ENCODE measurements at places on chromosomes 6 and 20.

- DNase-seq: no peak
Measured at GRCh38 chr20:63520934-63521601, 503 bp downstream of the PPDPF start.

GRCh38 chr6:70693887-70694286 is 26.2 kb downstream of the SMAP1 start:
- DNase-seq: no peak

DNA sequence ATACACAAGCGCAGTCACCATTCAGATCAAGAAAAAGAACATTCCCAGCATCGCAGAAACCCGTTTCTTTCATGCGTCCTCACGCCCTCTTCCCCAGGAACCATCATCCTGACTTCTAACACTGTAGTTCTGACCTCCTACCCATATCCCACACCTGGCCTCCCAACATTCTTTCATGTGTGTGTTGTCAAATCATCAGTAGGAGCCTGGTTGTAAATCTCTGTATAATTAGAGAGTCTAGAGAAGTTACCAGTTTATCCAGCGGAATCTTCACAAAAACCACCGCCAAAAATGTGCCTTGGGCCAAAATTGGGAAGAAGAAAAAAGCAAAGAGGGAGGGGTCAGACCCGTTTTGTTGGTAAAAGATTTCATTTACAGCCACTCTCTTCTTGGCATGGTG is 91.6 kb downstream of the RTN4IP1 start:
- DNase-seq: no peak

DNA sequence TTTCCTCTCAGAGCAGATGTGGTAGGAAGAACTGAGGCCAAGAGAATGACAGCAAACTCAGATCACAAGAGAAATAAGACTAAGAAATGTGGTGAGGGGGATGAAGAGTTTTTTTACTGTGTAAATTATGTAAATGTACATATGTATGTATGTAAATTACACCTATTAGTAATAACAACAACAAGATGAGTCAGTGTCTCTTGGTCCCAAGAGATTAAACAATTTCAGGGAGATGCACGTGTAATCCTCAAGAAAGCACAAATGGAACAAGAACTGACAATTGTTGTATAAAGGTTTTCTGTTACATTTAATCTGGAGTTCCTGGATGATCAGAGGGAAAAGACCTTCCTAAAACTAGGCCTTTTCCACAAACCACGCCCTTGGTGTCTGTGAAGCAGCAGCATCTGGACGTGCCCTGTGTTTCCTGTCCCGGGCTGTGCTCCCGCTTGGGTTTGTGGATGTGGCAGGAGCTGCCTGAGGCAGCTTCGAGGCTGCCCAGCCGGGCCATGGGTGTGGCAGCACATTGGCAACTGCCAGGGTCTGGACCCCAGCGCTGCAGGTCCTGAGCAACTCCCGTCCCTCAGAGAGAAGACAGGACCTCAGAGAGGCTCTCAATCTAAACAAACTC is 994 bp downstream of the CLDN20 start:
- no peak for DNase-seq

GRCh38 chr6:18492972-18493371 is 105.8 kb downstream of the RNF144B start:
- DNase-seq: no peak

GRCh38 chr6:43776799-43777776 is 7.1 kb downstream of the VEGFA start:
- no peak for DNase-seq

DNA sequence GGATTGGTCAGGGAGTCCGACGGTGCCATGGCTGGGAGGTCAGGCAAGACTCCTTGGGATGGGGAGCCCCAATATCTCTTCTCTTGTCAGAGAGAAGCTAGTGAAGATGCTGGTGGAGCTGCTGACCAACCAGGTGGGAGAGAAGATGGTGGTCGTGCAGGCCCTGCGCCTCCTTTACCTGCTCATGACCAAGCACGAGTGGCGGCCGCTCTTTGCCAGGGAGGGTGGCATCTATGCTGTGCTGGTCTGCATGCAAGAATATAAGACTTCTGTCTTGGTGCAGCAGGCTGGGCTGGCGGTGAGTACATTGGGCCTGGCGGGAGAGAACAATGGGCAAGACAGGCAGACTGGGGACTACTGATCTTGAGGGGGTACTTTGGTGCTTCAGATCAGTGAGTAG is 10.9 kb downstream of the CUL9 start:
- DNase-seq: no peak

GRCh38 chr6:87976616-87977015 is 71.0 kb upstream of the SPACA1 start:
- DNase-seq: no peak

- no peak for DNase-seq
Measured at GRCh38 chr6:108027594-108027993, 46.9 kb downstream of the OSTM1 start.

GRCh38 chr6:147384737-147385710 is 123.5 kb upstream of the SAMD5 start:
- no peak for DNase-seq

- DNase-seq: no peak
Measured at GRCh38 chr6:97145691-97146090, 137.3 kb downstream of the MMS22L start.

GRCh38 chr20:51720384-51720783 is 47.8 kb downstream of the ATP9A start:
- no peak for DNase-seq

DNA sequence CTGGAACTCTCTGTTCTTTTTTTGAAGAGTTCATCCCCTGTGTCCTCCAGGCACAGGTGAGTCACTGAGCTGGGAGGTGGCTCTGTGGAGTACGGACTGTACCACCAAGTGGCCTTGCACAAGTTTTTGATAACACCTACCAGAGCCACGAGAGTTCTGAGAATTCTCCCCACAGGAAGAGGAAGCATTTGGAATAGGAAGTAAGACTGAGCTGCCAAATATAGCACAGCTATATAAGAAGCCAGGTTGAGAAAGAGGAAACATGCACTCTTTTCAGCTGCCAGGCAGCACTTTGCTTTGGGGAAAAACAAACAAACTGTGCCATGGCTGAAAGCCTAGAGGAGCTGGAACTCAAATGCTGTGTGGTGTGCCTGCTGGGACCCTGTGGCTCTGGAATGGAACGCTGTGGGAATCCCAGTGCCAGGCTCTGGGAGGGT is 70.8 kb upstream of the RIPOR2 start:
- peak; percentile 14 for DNase-seq

GRCh38 chr6:53433261-53433950 is 84.7 kb upstream of the ELOVL5 start:
- DNase-seq: no peak

DNA sequence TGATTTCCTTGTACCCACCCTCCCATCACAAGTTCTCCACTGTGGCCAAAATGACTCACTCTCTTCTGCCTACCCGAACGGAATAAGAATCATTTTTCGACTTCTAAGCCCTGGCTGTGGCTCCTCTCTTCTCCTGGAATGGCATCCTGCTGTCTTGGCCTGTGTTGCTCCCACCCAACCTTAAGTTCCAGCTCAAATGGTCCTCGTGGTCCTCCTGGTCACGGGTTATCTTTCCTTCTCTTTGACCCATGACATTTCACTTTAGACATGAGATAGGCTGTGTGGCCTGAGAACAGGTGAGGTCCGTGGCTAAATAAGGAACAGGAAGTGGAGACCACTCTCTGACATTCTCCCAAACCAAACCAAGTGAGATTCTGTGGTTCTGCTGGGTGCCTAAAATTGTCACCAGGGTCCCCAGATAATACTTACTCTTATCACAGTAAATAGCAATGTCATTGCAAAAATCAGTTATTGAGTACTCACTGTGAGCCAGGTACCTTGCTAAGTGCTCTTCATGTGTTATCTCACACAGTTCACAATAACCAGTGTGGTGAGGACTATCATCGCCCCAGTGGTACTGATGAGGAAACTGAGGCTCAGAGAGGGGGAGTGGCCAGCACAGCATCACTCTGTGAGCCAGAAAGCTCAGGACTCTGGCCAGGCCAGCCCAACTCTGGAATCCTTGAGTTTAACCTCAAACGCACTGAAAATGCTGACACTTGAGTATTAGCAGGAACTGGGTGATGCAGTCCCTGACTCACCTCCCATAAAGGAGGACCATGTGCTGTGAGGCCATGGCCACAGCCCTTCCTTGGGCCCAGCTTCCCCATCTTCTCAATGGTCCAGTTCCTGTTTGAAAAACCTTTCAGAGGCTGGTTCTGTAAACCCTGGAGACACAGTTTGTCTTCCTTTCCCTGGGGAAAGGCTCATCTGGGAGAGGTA is 74.8 kb upstream of the SIRPA start:
- DNase-seq: no peak

- DNase-seq: no peak
Measured at GRCh38 chr6:42047790-42048405, 2.4 kb upstream of the TAF8 start.

DNA sequence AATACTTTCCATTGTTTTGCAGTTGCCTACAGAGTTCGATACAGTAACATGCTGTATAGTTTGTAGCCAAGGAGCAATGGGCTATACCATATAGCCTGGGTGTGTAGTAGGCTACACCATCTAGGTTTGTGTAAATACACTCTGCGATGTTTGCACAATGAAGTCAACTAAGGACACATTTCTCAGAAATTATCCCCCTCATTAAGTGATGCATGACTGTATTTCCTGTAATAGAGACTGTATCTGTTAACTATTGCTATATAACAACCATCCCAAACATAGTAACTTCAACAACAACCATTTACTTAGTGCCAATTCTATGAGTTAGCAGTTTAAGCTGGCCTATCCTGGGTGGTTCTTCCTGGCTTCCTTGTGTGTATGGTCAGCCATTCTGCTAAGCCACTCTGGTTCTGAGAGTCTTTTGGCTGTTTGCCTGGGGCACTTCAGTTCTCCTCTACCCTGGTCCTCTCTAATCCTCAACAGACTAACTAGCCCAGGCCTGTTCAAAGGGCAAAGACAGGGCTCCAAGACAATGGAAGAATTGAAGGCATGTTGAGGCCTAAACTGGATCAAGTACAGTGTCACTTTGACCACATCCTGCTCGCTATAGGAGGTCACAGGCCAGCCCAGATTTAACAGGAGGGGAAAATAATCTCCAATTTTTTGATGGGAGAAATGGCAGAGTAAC is 124.0 kb downstream of the PLCB1 start:
- no peak for DNase-seq

- no peak for DNase-seq
Measured at GRCh38 chr6:47851091-47851490, 69.3 kb downstream of the OPN5 start.

- DNase-seq: no peak
Measured at GRCh38 chr6:107079429-107079828, 35.9 kb downstream of the BEND3 start.

DNA sequence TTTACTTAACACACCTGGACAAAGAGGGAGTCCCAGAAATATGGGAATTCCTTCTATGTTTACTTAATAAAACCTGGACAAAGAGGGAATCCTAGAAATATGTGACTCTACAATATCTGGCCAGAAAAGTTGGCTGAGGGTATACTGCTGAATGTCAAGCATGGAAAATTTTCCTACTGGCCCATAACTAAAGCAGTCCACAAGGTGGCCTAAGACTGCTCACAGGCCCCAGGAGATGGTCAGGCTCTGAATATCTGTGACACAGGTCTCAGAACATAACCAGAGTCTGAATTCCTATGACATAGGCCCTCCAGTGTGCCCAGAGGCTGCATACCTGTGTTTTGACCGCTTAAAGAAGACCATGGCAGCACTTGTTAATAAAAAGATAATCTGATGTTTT is 578.2 kb upstream of the NRSN1 start:
- no peak for DNase-seq

DNA sequence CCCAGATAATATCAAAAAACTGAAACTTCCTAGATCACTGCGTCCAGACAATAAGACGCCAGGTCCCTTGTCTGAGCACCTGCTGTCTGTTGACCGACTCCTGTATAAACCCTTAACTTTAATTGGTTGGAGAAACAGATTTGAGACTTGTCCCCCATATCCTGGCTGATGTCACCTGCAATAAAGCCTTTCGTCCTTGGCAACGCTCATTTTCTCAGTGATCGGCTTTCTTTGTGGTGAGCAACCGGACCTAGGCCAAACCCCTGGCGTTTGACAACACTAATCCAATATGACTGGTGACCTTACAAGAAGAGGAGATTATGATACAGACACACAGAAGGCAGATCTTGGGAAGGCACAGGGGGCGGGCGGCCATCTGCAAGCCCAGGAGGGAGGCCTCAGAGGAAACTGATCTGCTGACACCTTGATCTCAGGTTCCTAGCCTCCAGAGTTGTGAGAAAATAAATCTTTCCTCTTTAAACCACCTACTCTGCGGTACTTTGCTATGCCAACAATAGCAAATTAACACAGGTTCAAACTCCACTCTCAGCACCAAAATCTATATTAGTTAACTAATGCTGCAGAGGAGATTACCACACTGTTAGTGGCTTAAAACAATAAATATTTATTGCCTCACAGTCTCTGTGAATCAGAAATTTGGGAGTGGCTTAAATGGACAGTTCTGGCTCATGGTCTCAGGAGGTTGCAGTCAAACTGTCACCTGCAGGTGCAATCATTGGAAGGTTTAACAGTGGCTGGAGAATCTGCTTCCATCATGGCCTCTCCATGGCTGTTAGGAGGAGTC is 178.7 kb downstream of the OTOR start:
- no peak for DNase-seq

GRCh38 chr20:17491488-17491887 is 39.7 kb downstream of the BFSP1 start:
- no peak for DNase-seq

DNA sequence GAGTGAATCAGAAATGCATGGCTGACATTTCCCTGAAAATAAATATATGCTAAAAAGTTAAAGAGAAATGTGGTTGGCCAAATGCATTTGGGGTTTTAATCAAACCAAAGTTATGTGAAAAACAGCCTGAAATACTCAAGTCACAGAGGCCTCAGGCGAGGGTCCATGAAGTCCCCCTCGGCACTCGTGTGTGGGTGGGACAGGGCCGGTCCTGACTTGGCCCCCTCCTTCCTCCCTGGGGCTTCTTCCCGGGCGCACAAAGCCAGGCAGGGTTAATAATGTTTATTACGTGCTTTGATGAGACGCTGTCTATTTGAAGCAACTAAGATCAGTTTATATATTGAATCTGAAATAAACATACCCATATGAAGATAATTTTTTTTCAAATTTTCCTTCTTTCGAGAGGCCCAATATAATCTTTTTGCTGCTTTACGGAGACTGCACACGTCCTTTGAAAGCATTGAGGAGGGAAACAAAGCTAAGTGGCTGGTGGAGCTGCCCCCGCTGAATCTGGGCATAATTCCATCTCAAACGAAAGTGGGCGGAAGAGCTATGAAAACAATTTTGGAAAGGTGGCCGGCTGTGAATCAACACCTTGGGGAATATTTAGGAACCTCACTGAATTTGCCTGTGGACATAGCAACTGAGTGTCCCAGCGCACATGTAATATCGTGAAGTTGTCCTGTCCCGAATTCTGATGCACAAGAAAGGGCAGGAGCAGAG is 55.8 kb upstream of the SMOC2 start:
- no peak for DNase-seq

DNA sequence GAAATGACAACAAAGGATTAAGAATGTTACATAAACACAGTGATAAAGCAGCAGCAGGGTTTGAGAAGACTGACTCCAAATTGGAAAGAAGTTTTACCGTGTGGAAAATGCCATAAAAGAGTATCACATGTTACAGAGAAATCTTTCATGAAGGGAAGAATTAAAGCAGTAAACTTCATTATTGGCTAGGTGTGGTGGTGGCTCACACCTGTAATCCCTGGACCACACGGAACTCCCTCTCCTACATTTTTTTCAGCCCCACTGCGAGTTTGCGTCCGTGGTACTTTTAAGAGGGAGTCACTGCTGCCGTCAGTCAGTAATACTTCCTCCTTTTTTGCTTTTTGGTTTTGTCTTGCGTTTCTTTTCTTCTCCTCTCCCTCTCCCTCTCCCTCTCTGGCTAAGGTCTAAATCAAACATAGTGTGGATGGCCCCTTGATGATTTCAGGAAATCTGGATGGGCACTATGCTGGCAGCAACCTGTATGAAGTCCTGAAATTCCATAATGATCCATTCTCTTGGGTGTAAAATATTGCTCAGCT is 112.3 kb downstream of the MAN1A1 start:
- DNase-seq: no peak
